Suppressor macrophage treated with lipopolysaccharide for 4 hours (primary cell): ENCODE measurements at places on chromosomes 4 and X.

DNA sequence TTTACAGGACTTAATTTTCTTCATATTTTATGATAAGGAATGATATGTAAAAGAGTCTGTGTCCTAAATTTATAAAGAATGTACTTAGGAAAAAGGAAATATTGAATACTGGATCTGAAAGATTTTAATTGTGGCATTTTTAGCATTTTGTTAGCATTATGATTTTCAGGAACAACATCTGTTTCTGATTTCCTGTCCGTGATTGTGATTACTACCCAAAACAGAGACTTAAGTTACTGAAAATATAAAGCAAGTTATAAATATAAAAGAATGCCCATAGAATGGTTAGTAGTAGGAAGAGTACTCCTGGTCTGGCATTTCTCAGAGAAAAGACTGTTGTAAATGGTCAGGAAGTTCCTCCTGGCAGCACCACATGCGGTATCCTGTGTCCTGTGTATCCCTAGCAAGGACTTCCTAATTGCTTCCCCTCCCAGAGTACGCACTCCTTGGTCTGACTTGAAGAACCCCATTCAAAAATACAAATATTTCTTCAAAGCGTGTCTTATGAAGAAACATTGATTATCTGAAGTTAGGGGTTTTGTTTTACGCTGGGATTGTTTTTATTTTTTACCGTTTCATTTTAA, 88.9 kb downstream of the RS1 start:
- no peak for DNase-seq

- DNase-seq = no peak
These were observed 13.6 kb upstream of the PDGFRA start for GRCh38 chr4:54215379-54216077.

DNA sequence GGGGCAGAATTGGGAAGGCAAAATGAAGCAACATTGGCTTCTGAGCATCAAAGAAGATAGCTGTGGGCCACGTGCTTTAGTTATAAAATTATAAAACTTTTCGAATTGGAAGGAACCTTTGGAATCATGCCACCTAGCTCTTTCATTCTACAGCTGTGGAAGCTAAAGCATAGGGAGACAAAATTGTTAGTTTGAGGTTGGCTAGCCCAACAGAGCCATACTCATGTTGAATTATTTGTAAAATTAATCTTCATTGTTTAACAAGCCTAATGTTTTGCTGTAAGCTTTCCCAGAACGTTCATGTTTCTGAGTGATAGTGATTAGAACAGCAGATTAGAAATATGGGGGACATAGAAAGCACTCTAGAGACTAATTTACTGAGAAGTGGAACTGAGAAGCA, 35.9 kb downstream of the HHIP start:
- no peak for DNase-seq

- DNase-seq = peak; percentile 80
These were observed 681.9 kb upstream of the BOD1L1 start for GRCh38 chr4:14309431-14309830.

GRCh38 chr4:11782859-11783258, 354.2 kb upstream of the HS3ST1 start:
- DNase-seq = no peak

- no peak for DNase-seq
These were observed 6.6 kb downstream of the MGST2 start for GRCh38 chr4:139672215-139672614.

DNA sequence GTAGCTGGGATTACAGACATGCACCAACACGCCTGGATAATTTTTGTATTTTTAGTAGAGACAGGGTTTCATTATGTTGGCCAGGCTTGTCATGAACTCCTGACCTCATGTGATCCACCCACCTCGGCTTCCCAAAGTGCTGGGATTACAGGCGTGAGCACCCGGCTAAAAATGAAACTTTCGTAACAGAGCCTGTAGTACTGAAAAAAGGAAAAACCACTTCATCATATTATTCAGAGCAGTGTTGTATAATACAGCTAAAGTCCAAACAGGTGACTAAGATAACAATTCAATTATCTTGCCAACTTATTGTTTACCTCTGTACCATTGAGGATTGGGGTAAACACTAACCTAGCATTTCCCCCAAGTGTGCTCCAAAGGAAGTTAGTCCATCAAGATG, 43.9 kb upstream of the HPRT1 start:
- DNase-seq = no peak

- no peak for DNase-seq
These were observed 37.3 kb upstream of the TRIM2 start for GRCh38 chr4:153166716-153167501.

DNA sequence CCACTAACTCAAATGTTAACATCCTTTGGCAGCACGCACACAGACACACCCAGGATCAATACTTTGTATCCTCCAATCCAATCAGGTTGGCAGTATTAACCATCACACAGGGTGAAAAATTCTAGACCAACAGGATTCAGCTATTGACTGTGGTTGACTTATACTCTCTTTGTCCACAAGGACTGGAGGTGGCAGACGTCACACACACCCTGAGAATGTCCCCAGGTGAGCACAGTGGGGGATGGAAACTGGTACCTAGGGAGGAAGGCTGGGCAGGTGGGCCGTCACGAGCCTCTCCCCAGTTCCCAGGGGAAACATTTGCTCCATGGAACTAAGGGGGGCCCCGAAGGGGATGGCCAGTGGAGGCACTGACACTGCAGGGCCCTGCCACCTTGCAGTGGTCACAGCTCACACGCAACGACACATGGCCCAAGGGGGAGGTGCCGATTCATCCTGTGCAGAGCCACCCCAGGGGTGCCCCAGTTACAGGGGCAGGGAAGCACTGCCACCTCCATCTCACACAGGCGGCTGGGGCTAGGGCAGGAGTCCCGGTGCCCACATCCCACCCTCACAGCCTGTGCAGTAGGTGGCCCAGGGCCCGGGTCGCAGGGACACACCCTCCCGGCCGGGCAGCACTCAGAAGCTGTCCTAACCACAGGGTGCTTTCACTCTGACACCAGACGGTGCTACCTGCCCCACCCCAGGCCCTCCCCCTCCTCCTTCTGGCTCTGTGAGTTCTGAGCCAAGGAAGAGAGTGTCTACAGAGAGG, 17.4 kb downstream of the ZFYVE28 start:
- DNase-seq = no peak

DNA sequence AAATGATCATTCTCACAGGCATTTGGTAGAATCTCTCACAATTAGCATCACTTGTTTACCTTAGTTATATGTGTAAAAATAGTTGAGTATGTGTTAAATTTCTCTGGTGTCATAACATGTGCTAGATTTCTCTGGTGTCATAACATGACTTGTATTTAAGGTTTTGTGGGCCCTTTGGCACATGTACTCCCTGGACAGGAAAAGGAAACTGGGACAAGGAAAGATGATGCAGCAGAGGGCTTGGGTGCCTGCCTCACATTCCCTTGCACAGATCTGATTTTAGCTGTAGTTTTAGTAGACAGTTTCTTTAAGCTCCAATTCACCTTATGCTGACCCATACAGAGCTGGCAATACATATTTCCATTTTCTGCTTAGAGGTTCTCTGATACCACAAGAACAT, 726.0 kb downstream of the C4orf33 start:
- DNase-seq = no peak

GRCh38 chr4:176134670-176135069, 60.7 kb downstream of the SPATA4 start:
- DNase-seq = no peak

DNA sequence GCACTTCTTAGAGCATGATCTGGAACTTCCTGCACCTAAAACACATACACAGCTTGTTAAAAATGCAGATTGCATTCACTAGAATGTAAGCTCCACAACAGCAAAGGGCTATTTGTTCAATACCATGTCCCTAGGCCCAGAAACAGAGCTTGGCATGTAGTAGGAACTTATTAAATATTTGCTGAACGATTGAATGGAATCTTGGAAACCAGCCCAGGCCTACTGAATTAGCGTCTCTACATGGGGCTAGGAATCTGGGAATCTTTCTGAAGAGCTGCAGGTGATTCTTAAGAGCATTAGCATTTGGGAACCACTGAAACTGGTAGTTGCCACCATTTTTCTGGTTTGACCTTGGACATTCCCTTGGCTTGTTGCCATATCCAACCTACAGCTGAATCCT, 234.1 kb downstream of the STIM2 start:
- DNase-seq = no peak

- DNase-seq = peak; percentile 48
These were observed 44.5 kb upstream of the TRIM2 start for GRCh38 chr4:153159728-153160221.

DNA sequence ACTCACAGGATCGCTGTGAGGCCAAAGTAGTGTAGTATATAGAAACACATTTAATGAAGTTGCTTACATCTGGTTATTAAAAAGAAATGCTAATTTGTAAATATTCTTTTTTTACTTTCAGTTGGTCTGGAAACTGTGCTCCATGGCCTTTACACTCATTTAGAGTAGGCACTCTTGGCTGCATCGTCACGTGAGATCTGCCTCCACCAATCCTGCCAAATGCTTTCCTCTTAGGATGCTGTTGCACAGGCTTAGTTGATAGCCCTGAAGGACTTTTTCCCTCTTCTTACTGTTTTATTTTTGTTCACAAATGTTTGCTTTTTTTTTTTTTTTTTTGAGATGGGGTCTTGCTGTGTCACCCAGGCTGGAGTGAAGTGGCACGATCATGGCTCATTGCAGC, 6.3 kb downstream of the CPE start:
- DNase-seq = no peak

GRCh38 chr4:76696109-76696508, 201.8 kb downstream of the SOWAHB start:
- no peak for DNase-seq

DNA sequence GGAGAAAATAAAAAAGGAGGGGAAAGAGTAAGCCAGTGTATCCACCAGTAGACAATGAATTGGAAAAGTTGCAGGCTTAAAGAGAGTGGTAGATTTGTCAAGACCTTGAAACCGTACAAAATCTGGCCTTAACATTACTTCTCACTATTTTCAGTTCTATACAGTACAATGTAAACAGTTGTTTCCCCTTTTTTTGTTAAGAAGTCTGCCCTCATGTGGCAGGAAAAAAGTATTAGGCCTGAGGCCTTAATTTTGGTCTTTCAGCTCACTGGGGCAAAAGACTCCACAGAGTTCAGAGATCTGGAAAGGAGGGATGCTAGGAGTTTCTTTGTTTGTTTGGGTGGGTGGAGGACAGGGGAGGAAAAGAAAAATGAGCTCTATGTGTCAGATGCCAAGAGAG, 92.8 kb upstream of the CCDC160 start:
- peak; percentile 16 for DNase-seq

DNA sequence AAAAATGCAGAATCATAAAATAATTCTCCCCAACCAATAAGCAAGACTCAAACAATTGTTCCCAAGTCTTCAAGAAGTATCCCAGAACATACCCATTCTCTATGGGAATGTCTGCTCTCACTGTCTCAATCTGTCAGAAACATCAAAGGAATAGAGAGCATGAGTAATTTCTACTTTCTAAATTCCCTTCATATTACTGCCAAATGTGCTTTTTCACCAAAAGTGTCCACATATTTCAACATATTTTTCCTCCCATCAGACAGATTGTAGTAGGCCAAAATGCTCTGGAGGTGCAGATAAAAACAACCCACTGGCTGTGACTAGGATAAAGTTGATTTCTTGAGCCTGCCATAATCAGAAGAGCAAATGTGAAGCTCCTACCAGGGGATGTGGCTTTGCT, 692.0 kb upstream of the FAM241A start:
- no peak for DNase-seq

DNA sequence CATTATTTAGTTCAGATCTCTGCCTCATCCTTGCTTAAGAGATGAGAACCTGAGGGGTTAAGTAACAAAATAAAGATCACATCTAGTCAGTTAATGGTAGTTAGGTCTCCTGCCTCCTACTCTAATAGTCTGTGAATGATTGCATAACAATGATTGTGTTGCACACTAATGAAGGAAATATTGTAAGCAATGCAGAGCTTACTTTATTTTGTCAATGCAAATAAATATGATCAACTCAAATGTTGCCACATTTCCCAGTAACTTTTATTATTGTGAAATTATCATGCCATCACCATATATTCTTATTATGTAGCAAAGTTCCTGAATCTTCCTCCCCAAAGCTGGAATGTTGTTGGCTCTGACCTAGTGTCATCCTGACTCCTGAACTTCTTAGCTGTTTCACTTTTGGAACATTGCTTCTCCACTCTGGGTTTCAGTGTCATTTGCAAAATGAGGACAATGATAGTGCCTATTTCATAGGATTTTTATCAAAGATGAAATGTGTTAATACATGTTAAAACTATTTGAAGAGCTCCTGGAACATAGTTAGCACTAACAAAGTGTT, 17.0 kb upstream of the GABRA4 start:
- DNase-seq = no peak
